ENCODE measurements at places on chromosomes 11 and 22. TPM values are rescaled to one million over a fixed set of nuclear protein-coding genes. Genes with fewer than 3 reads are reported as not detected.

RAB36 gene
- total RNA-seq = 4.1 TPM

KCNE3 gene
- total RNA-seq = 0.15 TPM

C22orf42 gene
- not detected for total RNA-seq

PLEKHB1 gene
- total RNA-seq = 6.6 TPM

- no peak for DNase-seq
These were observed 33.9 kb upstream of the GAB2 start for GRCh38 chr11:78451371-78452150.

GRCh38 chr11:77821349-77821851, 456 bp downstream of the AAMDC start:
- no peak for DNase-seq

GRCh38 chr22:19868773-19869471, 14.2 kb upstream of the GNB1L start:
- no peak for DNase-seq

Data from Panc1 (cell line).